ENCODE measurements at places on chromosomes 2 and 18. TPM values are rescaled to one million over a fixed set of nuclear protein-coding genes. Genes with fewer than 3 reads are reported as not detected.

The LRRC30 gene
- total RNA-seq, result not detected

The SPC25 gene
- total RNA-seq, result 1.2 TPM

The STRN gene
- total RNA-seq, result 26.1 TPM

The PLA2R1 gene
- 17.8 TPM for total RNA-seq

The SPDYA gene
- 0.69 TPM for total RNA-seq

The DPYSL5 gene
- total RNA-seq, result not detected

The IWS1 gene
- total RNA-seq, result 46.5 TPM

The PSMA8 gene
- total RNA-seq, result not detected

The PTPRN gene
- 0.52 TPM for total RNA-seq

Measured in renal cortical epithelial cell (primary cell).